ENCODE measurements at places on chromosomes 1 and 21. TPM values are rescaled to one million over a fixed set of nuclear protein-coding genes. Genes with fewer than 3 reads are reported as not detected.
A peak's percentile ranks its signal among the peaks of the same experiment; 100 is the strongest.

Gene NBPF15
- total RNA-seq, result 47.6 TPM

Gene OTUD7B
- total RNA-seq, result 20.9 TPM

DNA sequence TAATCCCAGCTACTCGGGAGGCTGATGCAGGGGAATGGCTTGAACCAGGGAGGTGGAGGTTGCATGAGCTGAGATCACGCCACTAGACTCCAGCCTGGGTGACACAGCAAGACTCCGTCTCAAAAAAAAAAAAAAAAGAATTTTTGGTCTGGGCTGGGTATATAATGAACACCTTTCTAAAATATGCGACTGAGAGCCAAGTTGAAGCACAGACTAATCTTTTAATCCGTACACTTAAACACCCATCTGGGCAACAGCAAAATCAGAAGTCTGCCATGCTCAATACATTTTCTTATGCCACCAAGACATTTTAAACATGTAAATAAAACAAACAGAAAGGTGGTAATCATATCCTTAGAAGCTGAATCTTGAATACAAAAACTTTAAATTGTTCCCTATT, 31.6 kb upstream of the ABCB10 start:
- no peak for DNase-seq

DNA sequence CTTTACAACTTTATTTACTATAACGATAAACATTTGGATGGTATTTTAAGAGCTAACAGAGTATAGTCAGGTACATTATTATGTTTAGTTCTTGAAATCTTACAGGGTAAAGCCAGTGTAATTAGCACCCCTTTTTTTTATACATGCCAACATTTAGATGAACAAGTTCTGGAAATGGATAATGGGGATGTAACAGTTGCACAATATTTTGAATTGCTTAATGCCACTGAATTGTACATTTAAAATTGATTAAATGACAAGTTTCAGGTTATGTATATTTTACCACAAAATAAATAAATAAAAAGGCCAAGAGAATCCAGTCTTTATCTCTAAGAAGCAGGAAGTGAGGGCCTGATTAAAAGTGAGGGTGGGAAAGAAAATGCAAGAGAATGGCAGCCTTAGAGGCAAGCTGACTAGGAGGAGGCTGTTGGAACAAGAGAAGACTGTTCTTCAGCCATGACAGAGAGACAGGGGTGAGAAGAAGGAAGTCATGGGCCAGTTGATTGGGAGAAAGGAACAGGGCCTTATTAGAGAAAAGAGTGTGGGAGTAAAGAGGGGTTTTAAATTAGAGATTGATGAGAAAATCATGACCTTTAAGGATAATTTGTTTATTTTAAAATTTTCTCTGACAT, 49.9 kb upstream of the TNFSF18 start:
- DNase-seq, result no peak

DNA sequence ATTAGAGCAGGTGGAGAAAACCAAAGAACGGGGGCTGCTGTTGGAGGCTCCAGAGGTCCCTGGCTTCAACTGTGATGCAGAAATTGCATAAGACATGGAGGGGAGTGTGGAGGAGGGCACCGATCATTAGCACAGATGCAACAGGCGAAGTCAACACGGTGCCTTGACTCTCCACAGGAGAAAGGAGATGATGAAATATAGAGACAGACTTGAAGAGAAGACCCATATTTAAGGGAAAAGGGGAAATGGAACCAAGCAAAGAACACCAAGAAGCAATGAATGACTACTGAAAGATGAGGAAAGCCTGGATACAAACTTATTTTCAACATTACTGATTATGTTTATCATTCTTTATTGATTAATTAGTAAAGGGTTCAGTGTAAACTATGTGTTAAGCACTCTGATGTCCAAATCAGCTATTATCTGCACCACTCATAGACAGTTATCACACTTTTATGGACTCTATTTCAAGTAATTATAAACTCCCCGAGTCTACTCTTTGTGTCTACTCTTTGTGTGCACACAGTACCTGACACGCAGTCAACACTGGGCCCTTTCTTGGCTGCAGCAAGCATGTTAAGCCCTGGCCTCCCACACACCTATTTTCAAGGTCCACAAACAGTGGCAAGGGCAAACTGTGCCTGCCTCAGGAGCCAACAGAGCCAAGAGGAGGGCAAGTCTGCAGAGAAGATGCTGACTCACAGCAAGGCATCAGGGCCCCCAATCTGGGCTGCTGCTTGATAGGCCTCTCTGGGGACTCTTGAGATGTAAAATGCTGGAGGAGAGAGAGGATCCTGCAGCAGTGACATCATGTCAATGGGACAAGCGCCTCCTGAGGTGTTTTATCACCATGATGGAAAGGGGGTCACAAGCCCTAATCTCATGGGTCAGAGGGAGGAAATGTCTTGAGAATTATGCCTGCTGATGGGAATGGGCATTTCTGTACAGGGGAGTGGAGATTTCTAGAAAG, 17.6 kb downstream of the PCNX2 start:
- no peak for DNase-seq

- no peak for DNase-seq
Measured at GRCh38 chr1:182602935-182603645, 1.1 kb downstream of the RGS16 start.

- DNase-seq, result no peak
Measured at GRCh38 chr1:156912310-156912709, 8.1 kb upstream of the LRRC71 start.

GRCh38 chr1:184462155-184462554, 75.3 kb downstream of the C1orf21 start:
- no peak for DNase-seq

- DNase-seq, result peak; percentile 46
Measured at GRCh38 chr1:41783189-41783639, 135.5 kb downstream of the HIVEP3 start.

- peak; percentile 66 for DNase-seq
Measured at GRCh38 chr1:109632671-109633346, 13.2 kb downstream of the AMPD2 start.

DNA sequence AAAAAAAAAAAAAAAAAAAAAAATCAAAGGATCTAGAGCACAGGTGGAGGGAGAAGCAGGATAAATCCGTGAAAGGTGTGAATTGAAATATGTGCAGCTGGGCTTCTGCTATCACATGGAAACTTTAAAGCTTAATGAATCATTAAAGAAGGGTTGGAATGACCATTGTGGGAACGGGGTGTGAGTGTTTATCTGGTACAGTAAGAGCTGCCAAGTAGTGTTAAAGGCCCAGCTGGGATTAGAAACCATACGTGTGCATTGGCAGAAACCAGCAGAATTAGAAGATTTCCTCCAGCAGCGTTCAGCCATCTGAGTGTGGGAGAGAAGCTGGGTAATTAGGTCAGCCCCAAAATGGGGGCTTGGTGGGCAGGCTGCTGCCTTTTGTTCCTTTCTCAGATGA, 13.5 kb downstream of the FALEC start:
- DNase-seq, result no peak

- no peak for DNase-seq
Measured at GRCh38 chr1:65990161-65990560, 197.5 kb downstream of the PDE4B start.

All from urinary bladder (tissue), 4 donors.